ENCODE measurements at places on chromosomes 16 and 17. TPM values are rescaled to one million over a fixed set of nuclear protein-coding genes. Genes with fewer than 3 reads are reported as not detected.

DNA sequence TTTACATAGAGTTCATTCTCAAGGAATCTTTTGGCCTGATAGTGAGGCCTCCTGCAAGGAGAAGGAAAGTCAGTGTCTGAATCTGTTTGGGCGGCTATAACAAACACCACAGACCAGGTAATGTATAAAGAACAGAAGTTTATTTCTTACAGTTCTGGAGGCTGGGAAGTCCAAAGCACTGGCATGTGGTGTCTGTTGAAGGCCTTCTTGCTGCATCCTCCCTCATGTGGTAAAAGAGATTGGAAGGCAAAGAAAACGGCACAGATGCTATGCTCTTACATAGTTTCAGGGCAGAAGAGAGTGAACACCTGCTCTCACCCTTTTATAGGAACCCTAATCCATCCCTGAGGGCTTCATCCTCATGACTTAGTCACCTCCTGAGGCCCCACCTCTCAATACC is 31.2 kb upstream of the DNAJA2 start:
- DNase-seq, result no peak

DNA sequence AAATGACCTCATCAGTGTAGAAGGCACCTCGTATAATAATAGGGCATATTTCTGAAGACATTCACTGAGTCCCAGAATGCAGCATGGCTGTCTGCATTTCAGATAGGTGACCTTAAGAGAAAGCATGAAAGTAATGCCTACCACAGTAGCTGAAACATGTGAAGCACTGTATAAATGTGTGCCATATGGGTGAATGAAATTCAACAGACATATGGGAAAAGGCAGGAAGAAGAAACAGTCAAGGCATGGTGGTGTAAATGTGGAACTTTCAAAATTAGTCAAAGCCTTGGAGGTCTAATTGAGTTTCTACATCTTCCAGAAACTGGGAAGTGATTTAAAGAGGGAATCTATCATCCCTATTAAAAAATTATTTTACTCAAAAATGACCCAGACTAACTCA is 698.2 kb upstream of the GOT2 start:
- no peak for DNase-seq

GRCh38 chr16:84617041-84617790 is 662 bp downstream of the COTL1 start:
- DNase-seq, result peak; percentile 55

DNA sequence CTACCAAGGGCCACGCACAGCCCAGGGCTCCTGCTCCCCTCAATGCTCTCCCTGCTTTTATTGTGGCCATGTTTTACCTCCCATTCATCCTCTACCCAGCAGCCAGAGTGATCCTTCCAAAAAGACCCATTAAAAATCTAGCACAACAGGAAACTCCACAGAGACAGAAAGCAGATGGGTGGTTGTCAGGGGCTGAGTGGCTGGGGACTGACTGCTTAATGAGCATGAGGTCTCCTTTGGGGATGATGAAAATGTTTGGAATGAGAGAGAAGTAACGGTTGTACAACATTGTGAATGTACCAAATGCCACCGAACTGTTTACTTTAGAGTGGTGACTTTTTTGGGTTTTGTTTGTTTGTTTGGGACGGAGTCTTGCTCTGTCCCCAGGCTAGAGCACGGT is 107.4 kb downstream of the GAS7 start:
- no peak for DNase-seq

GRCh38 chr17:43025290-43025657 is 243 bp downstream of the RND2 start:
- no peak for DNase-seq

- no peak for DNase-seq
Observed at GRCh38 chr16:64469351-64469750, 652.5 kb downstream of the CDH11 start.

DNA sequence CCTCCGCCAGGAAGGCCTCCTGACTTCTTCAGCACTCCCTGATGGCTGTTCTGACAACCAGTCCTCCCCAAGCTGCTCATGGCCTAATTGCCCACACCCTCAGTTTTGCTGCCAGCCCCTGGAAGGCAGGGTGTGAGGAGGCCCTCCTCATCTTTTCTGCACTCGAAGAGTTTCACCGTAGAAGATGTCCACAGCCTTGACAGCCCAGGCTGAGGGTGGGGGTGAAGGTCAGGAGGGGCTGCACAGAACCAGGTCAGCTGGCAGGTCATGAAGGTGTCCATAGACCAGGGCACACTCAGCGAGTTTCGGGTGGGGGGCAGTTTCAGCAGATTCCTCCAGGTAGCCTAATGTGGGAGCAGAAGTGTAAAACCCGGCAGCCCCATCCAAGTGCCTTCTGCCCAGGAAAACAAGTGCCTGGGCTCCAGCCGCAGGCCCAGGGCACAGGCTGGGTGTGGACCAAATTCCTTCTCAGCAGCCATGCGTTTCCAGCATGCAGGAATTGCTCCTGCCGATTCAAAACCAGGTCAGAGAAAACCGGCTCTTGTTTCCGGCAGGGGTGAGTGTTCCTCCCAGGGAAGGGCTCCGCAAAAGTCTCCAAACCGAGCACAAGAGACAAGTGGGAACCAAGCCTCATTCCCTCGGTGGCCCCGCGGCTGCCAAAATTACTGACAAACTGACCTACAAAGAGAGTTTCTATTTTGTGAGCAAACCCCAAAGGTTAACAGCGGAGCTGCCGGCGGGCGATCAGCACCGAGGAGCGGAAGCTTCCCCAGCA is 228.8 kb downstream of the C16orf78 start:
- peak; percentile 9 for DNase-seq

DNA sequence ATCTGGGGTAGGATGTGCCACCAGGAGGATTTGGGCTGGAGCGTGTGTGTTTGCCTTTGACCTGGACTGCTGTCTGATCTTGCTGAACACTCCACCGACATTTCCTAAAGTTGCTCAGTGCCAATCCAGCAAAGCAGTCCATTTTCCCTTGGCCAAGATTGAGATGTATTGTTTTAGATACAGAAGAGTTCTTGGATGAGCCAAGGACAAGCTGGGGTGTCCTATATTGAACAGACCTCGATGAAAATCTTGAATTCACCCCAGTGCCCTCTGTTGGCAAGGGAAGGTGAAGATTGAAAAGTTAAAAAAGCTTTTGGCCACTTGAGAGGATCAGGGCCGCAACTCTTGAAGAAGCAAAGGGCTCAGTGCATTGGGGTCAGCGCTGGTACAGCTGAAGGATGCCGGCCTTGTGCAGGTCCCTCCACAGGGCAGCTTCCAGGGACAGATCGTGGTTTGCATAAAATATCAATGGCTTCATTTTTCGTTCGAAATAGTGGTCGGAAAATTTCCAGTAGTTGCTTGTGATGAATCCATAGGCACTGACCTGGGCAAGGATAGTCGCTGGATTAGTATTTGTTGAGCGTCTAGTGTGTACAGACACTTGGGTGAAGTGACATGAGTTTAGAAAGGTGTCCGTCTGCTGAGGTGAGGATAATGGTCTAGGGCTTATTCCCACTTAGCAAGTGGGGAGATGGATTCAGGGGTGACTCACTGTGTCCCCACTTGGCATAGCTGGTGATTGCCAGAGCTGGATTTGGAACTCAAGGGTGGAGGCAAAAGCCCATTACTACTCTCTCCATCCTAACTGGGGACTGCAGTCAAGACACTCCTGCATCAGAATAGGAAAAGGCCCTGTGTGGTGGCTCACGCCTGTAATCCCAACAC is 19.7 kb downstream of the ST6GALNAC2 start:
- DNase-seq, result no peak

GRCh38 chr17:81487487-81488275 is 24.9 kb downstream of the ACTG1 start:
- peak; percentile 81 for DNase-seq

GRCh38 chr16:52316241-52316640 is 230.7 kb downstream of the TOX3 start:
- DNase-seq, result no peak

DNA sequence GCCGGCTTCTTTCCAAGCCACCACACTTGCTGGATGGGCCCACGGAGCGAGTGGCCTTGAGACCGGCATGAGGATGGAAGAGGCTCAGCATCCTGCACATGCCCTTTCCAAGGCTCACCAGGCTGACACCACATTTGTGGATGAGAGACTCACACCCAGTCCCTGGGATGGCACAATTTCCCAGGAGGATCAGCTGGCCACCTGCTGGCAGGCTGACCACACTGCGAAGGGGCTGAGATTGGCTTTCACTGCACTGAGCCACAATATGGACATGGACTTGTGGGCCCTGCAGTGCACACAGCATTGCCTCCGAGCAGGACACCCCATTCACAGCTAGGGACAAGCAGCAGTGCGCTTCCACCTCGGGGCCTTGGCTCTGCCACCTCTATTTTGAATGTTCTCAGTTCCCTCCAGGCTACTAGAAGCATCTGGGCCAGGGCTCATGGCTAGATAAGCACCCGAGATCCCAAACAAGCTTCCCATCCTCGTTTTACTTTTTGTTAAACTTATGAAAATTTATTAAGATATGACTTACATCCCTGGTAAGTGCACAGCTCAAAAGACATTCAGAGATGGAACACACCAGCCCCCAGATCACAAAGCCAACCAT is 25.3 kb upstream of the KSR1 start:
- peak; percentile 42 for DNase-seq

GRCh38 chr17:46078675-46079074 is 79.6 kb downstream of the STH start:
- DNase-seq, result no peak

DNA sequence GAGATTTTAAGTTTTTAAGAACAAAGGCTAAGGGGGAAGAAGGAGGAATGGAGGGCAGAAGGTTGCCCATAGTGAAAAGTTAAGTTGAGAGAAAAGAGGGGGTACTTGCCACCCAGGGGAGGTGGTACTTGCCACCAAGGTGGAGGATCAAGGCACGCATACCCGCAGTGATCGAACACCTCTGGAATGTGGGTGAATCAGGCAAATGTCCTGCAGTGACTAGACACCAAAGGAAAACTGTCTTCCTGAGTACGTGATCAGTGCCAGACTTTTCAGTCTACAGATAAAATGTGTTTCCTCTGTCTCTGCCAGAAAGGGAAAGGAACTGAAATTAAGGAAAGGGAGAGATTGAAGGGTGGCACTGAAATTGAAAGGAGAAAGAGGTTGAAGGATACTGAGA is 2285.3 kb downstream of the TP53TG3F start:
- DNase-seq, result no peak

DNA sequence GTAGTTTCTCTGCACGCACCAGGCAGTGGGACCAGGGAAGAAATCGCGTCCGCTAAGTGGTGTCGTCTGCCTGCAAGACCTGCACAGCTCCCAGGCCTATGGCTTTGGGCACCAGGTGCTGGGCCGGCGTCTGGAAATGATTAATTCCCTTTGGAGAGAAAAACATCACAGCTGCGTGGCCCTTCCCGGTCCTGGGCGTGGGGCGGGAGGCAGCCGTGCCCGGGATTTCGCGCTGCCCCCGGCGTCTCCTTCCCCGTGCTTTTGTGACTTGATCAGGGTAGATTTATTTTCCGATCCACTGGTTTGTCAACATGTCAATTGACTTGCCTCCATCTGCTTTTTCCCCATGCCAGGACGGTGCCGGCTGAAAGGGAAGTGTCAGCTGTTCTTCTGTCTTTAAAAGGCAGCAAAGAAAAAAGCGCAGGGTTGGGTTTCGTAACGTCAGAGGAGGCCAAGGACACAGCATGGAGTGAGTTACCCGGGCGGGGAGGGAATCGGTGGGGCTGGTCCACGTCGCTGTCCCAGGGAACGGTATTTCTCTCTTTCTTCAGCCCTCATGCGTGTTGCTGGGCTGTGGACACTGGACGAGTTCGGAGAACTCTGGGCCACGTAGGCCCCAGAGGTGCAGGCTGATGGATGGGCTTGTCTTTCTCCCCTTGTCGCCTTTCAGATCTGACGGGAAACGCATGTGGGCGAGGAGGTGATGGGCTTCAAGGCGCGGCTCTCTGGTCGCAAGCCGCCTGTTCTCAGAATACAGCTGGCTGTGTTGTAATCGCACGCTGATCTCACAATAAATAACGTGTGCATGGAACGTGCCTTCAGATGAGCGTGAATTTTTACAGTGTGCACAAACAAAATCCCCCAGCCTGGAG is 188.1 kb upstream of the ZNF469 start:
- peak; percentile 27 for DNase-seq

- no peak for DNase-seq
Observed at GRCh38 chr17:32742681-32743538, 134.0 kb downstream of the MYO1D start.

DNA sequence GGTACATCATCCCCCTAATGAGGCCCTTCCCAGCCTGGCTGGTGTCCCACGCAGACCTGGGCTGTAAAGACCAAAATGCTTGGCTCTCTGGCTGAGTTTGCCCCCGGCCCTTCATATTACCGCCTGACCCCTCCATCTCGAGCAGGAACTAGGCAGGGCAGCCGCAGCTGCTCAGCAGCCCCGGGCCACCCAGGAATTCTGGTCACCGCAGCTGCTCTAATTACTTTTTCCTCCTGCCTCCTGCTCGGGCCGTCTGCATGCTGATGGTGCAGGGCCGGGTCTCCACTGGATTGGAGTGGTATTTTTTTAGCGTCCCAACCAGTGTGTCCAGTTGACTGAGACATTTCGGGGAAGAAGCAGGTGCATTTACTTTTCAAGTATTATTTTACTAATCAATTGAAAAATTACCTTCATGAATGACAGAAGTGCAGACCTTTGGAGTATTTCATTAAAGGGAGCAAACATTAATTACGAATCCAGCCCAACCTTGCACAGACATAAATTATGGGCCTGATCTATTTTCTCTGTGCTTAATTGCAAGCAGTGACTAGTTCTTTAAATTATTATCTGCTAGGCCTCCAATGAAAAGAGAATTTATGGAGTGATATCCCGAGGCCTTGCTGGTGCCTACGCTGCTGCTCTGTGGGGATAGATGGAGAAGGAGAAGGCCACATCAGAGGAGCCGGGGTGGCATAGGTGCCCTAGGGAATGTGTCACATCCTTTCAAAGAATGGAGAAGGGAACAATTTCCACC is 176.2 kb downstream of the CYLD start:
- DNase-seq, result no peak

GRCh38 chr17:40361063-40361924 is 3.2 kb downstream of the GJD3 start:
- DNase-seq, result no peak

DNA sequence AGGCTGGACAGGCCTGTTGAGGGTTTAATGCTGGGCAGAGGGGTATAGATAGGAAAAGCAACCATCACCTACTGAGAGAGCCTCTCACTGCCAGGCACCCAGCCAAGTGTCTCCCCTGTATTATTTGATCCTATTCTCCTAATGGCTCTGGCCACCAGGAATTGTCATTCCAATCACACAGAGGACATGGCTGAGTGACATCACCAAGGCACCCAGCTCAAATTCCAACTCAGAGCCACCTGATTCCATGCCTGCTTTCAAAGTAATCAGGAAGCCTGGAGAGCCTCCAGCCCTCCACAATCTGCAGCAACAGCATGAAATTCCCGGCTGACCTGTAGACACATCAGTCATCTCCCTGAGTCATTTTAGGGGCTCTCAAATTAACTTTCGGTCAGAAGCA is 368.9 kb upstream of the C16orf82 start:
- no peak for DNase-seq

The AOC2 gene
- total RNA-seq, result 0.32 TPM

The CBX8 gene
- 8.1 TPM for total RNA-seq

The NPIPB9 gene
- 1.5 TPM for total RNA-seq

The TBC1D3C gene
- not detected for total RNA-seq

The FAM171A2 gene
- total RNA-seq, result 0.64 TPM

The RDM1 gene
- total RNA-seq, result 7.8 TPM

The DNASE1L2 gene
- 2.4 TPM for total RNA-seq

The MT1H gene
- 43.8 TPM for total RNA-seq

The CALCOCO2 gene
- 232 TPM for total RNA-seq
